ENCODE measurements at places on chromosomes 1 and 21.
A peak's percentile ranks its signal among the peaks of the same experiment; 100 is the strongest.

GRCh38 chr1:244821134-244821533 lies 14.3 kb upstream of the COX20 start:
- no peak for DNase-seq

GRCh38 chr1:55828044-55828443 lies 612.9 kb upstream of the USP24 start:
- no peak for DNase-seq

DNA sequence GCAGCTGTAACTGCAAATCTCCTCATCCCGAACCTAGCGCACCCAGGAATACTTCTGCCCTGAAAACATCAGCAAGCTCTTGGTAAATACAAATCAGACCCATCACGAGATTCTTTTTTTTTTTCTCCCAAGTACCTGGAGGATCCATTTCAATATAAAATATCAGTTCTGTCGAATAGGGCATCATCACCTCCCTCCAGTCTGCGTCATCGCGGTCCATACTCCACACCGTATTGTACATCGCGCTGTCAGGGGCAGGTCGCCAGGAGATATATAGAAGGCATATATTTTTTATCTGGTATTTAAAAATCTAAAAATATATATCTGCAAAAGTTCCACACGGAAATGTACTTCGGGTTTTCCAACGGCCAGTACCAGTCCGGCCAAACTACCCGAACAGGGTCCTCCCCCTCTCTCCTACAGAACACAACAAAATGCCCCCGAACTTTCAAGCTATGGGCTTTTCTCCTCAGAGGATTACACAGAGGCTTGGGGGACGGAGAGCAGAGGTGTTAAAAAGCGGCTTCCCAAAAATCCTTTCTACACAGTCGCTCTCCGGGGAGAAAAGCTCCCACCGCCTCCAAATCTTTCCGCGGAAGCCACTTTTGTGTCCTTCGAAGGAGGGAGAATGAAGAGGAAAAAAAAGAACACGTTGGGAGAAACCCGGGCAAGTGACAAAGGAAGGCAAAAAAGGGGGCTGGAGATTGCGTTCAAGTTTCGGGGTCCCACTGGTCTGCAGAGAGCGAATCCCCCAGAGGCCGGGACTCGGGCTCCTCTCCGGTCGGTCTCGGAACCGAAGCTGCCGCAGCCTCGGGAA lies 509 bp downstream of the PIK3R3 start:
- no peak for DNase-seq

- DNase-seq = peak; percentile 93
Measured at GRCh38 chr1:178724728-178725465, at the start of gene RALGPS2. TSS of gene RALGPS2 (plus strand) at chr1:178725244. CDS start at chr1:178776765, 51,521 bp downstream.

Data from AG20443 (cell line).